ENCODE measurements at places on chromosomes 5 and 9. TPM values are rescaled to one million over a fixed set of nuclear protein-coding genes. Genes with fewer than 3 reads are reported as not detected.

Gene NUTM2G
- total RNA-seq: not detected

Gene COL23A1
- total RNA-seq: 84.2 TPM

Gene ANKRD20A1
- 2.7 TPM for total RNA-seq

Gene RGMB
- total RNA-seq: 26.2 TPM

Gene INSL6
- not detected for total RNA-seq

Gene PCDHB15
- 4.9 TPM for total RNA-seq

Gene PGM5
- total RNA-seq: 23.2 TPM

Gene HK3
- 1.3 TPM for total RNA-seq

Gene IFNA16
- total RNA-seq: not detected

Gene CTNND2
- total RNA-seq: 0.24 TPM

Gene NME5
- total RNA-seq: 14.4 TPM

Gene TAF11L5
- not detected for total RNA-seq

Gene BASP1
- 10.1 TPM for total RNA-seq

Data from thyroid gland (tissue), 4 donors.